ENCODE measurements at places on chromosomes 13 and 19. TPM values are rescaled to one million over a fixed set of nuclear protein-coding genes. Genes with fewer than 3 reads are reported as not detected.

The NMRK2 gene
- total RNA-seq = not detected

The UPF1 gene
- 100 TPM for total RNA-seq

The PLK5 gene
- total RNA-seq = not detected

The NKPD1 gene
- 0.37 TPM for total RNA-seq

DNA sequence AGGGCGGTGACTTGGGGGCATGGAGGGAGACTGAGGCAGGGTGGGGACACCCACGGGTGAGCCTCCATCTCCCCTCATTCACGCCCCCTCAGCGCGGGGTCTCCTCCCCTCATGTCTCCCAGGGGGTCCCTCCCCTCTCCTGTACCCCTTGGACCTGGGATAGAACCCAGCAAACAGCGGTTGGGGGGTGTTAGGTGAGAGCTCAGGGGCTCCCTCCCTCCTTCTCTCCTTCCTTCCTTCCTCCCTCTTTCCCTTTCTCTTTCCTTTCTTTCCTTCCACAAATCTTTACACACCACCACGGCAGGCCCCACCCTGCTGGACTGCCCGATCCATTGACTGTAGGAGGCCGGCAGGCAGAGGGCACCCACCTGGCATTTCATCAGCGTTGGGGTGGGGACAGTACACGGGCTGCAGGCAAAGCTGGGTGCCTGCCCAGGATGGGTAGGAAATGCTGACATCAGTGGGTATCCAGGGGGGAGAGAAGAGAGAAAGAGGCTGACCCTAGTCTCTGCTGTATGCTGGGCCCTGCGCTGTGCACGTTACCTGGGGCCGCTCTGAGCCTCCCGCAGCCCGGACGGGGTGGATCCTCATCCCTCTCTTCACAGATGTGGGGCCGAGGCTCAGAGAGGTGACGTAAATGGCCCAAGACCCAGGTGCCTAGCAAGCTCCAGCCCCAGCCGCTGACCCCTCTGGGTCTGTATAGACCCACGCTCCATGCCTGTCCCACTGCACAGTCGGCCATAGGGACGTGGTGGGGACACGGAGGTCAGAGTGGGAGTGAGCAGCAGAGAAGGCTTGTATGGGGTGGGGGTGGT lies 3.5 kb downstream of the SSC5D start:
- DNase-seq = no peak

DNA sequence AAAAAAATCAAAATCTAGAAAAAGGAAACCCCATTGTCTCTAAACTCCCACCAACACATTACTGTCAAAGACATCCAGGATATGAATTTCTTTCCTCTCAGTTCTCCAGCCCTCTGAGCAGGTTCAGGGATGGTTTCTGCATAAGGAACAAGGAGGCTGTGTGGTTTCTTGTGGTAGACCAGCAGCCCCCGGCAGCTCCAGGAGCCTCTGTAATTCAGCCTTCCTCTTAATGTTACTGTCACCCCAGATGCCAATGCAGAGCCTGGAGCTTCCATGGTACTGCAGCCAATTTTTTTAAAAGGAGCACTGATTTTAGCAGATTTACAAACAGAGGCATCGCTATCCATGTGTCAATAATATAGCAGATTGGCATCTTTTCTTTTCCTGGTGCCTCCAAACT lies 100.6 kb upstream of the FAM216B start:
- no peak for DNase-seq

- DNase-seq = no peak
Observed at GRCh38 chr13:113632706-113633484, 25.1 kb downstream of the ATP4B start.

DNA sequence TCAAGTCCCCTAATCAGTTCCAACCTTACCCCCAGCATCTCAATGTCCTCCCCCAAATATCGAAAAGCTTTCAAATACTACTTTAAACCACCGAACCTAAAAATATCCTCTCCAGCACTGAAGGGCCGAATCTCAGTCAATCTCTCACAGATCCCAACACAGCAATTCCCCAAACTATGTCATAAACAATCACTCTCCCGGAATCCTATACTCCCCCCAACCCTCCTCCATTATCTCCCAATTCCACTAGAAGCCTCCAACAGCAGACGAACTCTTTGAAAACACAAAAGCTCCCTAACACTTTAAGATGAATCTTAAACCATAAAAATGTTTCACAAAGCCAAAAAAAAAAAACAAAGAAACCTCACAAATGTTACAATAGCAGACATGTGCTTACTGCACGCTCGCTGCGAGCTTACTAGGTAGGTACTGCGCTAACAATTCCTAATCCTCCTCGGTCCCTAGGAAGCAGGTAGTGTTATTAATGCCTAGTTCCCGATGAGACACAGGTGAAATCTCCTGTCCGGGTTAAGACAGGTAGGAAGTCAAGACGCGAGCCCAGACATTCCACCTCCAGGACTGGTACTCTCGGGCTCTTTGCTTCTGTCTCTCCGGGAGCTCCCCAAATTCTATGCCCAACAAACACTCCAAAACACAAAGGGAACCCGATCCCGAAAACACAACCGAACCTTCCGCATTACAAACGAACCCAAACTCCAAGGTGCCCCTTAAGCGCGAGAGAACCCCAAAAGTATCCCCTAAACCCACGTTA lies 14.2 kb downstream of the FBXO46 start:
- peak; percentile 47 for DNase-seq

DNA sequence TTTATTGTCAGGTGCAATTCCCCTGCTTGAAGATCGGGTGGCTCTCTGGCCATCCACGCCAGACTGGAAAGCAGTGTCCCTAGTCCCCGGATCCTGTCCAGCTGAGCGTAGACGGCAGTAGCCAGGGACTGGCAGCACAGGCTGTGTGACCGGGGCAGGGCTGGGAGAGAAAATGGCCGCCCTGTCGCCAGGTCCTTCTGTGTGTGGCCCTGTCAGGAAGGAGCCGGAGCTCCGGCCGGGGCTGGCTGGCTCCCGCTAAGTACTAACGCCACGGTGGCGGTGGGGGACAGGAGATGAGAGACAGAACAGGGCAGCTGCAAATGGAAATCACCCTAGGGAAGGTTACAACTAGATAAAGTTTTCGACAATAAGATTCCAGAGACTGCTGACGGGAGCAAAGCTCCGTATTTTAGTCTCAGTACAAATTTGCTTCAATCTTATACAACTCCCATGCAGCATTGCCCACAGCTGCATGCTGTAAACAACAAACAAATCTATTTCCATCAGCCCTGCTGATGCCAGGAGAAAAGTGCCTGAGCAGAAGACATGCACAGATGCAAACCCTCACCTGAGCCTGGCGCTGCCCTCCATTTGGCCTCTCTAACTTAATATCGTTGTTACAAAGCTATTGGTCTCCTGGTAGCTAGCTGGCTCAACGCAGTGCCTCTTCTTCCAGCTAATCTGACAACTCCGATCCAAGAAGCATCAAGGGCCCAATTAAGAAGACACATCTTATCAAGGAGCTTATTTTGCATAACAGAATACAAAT lies 253.0 kb downstream of the TSHZ3 start:
- no peak for DNase-seq

DNA sequence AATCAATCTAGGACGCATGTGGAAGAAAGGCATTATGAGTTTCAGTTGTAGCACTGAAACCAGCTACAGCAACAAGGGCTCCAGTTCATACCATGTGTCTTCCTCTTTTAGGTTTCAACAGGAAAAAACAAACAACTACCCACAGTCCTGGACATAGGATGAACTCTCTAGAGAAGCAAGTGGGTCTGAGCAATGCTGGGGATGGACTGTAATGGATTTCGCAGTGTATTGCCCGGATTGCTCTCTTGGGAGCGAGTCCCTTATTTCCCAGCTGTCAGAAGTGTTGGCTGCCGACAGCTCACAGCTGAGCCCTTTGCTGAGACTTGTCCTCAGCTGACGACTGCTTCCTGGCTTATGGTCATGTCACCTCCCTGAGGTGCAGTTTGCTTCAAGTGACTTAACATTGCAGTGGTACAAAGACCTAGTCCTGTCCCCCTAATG lies 12.1 kb upstream of the MYCBP2 start:
- DNase-seq = no peak

GRCh38 chr19:49554701-49555181 lies 25.6 kb downstream of the NOSIP start:
- DNase-seq = peak; percentile 98

DNA sequence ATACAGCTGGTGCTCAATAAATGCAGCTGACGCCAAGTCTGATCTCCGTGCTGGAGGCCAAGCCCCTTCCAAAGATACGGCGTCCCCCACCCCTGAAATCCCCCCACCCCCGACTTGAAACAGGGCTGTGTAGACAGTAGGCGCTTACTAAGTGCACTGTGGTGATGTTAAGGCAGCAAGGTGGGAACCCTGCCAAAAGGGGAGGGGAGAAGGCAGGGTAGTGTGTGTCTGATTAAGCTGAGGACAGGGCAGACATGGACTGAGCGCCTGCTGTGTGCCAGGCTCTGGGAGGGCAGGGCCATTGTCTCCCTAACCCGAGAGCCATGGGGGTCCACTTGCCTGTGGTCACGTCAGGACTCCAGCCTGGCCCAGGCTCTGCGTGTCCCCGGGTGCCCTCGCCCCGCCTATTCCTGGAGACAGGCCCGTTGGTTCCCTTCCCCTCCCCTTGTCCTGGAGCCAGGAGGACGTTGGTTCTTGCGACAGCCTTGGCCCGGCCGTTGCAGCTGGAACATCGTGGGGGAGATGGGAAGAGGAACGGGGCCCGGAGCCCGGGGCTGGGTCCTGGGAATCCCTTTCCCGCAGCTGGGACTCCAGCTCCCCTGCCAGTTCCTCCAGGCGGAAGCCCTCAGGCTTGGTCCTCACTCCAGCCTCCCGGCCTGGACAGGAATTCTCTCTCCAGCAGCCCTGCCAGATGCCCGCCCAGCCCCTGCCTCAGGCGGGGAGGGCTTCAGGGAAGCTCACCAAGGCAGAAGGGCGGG lies 1.7 kb upstream of the ELANE start:
- no peak for DNase-seq

- no peak for DNase-seq
Observed at GRCh38 chr19:2054763-2055162, 3.7 kb upstream of the MKNK2 start.
